ENCODE measurements at places on chromosomes 7 and 10.

- DNase-seq, result no peak
Observed at GRCh38 chr7:42831006-42831717, 80.7 kb downstream of the C7orf25 start.

DNA sequence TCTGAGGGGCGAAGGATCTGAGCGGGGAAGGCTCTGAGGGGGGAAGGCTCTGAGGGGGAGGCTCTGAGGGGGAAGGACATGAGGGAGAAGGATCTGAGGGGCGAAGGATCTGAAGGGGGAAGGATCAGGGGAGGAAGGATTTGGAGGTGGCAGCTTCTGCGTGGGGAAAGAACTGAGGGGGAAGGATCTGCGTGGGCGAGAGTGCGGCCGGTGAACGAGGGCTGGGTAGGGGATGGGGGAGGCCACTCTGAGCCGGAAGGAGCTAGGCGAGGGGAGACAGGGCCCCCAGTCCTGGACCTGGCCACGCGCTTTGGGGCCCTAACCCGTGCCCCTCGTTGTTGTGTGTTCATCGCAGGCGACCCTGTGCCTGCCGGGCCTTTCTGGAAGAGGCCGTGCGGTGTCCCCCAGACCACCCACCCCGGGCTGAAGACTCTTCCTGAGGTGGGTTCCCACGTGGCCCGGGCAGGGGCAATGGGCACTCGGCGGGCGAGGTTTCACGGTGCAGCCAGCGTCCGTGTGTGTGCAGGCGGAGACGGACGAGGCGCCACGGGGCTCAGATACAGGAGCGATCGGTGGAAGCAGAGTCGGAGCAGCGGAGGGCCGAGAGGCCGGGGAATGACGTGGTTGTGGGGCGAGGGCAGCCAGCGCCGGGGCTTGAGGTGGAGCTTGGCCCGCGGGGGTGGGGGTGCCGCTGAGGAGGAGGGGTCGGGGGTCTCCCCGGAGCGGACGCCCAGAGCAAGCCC, 2.0 kb downstream of the CALY start:
- DNase-seq, result no peak

DNA sequence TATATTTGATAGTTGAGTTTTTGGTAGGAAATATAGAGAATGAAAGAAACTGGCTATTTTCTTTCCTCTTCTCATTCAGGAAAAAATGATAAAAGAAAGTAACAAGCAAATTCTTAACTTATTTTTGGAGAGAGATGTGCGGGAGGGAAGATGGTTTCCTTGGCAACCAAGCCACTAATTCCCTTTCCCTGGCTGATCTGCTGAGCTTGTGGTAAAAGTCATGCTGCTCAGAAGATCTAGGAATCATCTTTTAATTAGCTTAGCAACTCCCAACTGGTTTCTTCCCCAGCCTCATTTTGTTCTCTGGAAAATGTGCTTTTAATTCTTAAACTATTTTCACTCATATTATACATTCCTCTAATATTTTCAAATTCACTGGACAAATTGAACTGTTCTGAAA, 11.8 kb downstream of the UROS start:
- no peak for DNase-seq

- DNase-seq, result no peak
Observed at GRCh38 chr7:149245244-149245643, 5.8 kb downstream of the ZNF212 start.

DNA sequence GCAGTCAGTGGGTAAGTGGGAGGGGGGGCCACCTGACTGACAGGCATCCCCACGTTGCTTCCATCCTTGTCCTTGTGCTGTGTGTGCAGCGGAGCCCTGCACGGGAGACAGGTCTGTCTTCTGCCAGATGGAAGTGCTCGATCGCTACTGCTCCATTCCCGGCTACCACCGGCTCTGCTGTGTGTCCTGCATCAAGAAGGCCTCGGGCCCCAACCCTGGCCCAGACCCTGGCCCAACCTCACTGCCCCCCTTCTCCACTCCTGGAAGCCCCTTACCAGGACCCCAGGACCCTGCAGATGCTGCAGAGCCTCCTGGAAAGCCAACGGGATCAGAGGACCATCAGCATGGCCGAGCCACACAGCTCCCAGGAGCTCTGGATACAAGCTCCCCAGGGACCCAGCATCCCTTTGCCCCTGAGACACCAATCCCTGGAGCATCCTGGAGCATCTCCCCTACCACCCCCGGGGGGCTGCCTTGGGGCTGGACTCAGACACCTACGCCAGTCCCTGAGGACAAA, 24.8 kb downstream of the TBATA start:
- no peak for DNase-seq

DNA sequence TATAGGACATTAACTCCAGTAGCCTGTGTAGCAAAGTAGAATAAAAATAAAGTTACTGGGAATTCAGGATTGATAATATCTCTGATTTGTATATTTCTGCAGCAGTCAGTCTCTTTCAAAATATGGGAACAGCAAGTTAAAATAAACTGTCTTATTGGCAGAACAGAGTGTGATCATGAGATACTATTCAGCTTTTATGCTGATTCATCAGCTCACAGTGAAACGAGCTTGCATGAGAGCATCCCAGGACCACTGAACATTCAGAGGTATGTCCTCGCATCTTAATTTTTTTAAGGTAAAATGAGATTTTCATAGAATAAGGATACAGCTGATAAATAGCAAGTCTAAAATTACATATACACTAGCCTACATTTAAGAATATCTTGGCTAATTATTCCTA, 282.5 kb upstream of the MYO3A start:
- no peak for DNase-seq

GRCh38 chr10:61159253-61159652, 215.3 kb upstream of the RHOBTB1 start:
- no peak for DNase-seq

GRCh38 chr7:15557186-15557585, 4.6 kb downstream of the AGMO start:
- DNase-seq, result no peak

GRCh38 chr10:32023264-32023663, 33.0 kb downstream of the KIF5B start:
- no peak for DNase-seq

GRCh38 chr10:89520706-89521105, 14.7 kb downstream of the SLC16A12 start:
- DNase-seq, result no peak

GRCh38 chr7:92761391-92762097, 74.8 kb downstream of the CDK6 start:
- DNase-seq, result no peak

- DNase-seq, result no peak
Observed at GRCh38 chr10:3124412-3125175, 48.0 kb downstream of the PITRM1 start.

DNA sequence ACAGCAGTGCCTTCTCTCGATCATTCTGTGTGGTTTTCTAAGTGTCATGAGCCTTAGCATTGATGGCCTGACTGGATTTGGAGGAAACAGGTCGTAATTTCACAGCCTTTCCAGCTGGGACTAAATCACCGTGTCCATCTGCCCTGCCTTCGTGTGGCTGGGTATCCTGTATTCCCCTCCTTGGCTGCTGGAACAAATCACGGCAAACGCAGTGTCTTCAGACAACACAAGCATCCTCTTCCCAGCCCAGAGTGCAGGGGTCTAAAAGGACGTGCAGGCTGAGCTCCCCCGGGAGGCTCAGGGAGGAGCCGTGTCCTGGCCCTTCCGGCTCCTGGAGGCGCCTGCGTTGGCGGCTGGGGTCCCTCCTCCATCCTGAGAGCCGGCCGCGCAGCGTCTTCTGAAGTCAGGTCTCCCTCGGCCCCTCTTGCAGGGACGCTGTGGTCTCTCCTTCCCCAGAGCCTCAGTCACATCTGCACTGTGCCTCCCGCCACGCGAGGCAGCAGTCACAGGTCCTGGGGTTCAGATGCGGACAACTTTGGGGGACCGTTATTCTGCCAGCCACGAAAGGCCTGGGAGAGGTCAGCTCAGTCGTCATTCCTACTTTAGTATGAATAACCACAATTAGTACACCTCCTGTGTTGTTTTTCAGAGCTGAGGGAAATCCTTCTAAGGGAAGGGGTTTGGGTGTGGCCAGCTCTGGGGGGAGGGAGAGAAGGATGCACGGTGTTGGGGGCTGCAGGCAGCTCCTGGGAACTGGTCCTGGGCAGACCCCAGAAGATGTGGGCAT, 41.1 kb downstream of the FAM20C start:
- DNase-seq, result no peak

- no peak for DNase-seq
Observed at GRCh38 chr10:125201791-125202622, 41.6 kb upstream of the CTBP2 start.

DNA sequence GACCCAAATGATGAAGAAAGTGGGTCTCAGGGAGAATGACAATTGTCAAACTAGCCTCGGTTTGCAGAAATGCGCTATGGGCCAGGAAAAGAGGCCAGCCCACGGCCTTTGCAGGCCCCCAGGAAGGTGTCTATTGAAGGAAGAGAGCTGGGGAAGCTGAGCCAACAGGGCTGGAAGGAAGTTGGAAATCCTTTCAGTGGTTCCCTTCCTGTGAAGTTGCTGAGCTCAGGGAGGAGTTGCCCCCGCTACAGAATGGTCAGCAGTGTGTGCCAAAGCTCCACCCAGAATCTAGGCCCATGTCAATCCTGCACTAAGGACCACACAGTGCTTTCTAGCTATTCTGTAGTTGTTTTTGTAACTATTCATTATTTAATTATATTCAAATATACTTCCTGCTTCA, 91.6 kb upstream of the ANLN start:
- no peak for DNase-seq

DNA sequence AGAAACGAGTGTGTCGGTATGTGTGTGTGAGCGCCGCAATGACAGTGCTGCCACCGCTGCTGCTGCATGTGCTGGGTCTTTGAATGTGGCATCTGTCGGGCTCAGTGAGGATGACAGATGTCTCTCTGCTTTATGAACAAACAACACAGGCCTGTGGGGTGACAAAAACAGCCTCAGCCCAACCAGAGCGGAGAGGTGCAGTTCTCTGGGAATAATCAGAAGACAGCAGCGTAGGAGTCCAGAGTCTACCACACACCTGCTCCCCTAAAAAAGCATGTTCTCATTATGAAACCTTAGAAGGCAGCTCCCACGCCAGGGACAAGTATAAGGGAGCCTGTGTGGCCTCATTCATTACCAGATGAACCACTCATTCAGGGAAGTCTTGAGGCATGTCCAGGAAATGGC, 278.3 kb downstream of the KCNMA1 start:
- DNase-seq, result no peak

- DNase-seq, result peak; percentile 20
Observed at GRCh38 chr7:104922182-104923009, 91.6 kb upstream of the KMT2E start.

GRCh38 chr7:87445897-87446296, 29.6 kb downstream of the ABCB4 start:
- DNase-seq, result no peak

DNA sequence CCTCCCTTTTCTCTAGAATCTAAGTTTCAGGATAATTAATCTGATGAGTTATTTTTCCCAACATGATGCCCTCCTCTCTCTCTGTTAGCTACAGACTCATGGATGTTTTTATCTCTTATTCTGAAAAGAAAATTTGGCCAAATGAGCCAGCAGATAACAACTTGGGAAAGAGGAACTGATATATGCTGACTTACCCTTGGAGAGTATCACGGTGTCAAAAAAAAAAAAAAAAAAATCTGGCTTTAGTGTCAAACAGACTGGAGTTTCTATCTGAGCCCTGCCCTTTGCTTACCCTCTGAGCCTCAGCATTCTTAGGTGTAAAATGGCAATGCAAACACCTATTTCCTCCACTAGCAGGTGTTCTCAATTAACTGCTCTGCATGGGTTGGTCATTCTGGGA, 190.4 kb downstream of the AHR start:
- no peak for DNase-seq

- DNase-seq, result peak; percentile 88
Observed at GRCh38 chr10:24463611-24464426, 254.9 kb downstream of the KIAA1217 start.

GRCh38 chr7:55567571-55567970, 4.7 kb downstream of the VOPP1 start:
- DNase-seq, result no peak

DNA sequence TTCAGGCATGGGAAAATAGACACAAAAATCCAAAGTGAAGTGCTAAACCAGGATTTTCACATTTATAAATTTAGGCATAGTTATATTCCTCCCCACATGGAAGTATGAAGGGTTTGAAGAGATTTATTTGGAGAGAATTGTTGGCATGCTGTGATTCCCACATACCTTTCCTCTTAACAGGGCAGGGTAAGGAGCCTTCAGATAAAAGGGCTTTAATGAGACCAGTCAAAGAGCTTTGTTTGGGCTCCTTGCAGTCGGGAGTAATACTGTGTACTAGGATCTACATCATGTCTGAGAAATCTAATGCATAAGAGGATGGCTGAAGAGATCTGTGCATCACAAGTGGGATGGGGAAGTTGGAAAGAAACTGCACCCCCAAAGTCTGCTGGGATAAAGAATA, 140.8 kb upstream of the PTN start:
- no peak for DNase-seq

DNA sequence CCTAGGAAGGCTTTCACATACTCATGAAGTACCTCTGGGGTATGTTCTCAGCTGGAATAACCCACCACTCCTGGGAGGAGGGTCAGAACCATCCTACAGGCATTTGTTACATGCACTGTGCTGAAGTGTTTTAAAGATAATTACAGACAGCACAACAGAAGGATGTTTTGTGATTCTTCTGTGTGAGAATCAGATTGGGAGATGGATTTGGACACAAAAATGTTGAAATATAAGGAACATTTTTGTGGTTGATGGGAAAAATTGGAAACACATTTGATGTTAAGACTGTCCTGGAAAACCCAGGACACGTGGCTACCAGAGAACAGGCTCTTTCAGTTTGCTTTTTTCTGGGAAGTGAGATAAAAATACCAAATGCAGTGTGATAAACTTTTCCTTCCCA, 61.4 kb downstream of the BICC1 start:
- DNase-seq, result no peak

- no peak for DNase-seq
Observed at GRCh38 chr10:103822107-103822716, 33.2 kb downstream of the SH3PXD2A start.

GRCh38 chr7:138785587-138786437, 12.0 kb upstream of the TMEM213 start:
- no peak for DNase-seq

GRCh38 chr10:50216894-50217293, 34.4 kb downstream of the ASAH2 start:
- DNase-seq, result no peak

DNA sequence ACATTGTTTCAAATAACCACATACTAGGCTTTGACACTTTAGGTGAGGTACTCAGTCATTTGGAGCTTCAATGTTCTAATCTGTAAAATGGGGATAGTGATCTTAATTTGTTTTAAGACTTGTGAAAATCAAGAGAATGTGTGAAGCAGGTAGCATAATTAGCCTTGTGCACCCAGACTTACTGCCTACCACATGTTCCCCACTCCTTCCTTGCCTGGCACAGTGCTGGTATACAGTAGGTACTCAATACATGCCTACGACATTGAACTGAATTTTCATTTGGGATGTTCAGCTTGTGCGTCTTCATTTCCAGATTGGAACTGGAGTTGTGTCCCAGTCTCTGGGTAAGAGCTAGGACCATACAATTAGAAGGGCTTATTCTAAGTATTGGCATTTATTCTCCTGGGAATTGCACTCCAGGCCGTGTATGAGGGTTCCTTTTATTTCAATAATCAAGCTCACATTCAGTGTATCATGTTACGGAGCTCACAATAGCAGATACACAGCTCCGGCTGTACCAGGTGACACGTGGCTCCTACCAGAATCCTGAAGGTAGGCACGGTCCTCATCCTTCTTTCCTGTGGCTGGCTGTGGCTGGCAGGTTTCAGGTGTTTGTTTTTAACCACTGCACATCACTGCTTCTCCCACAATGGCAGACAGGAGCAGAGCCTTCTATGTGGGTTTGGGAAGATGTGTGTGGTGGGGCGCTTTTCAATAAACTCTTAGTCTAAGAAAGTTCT, 109.4 kb upstream of the PDCD4 start:
- no peak for DNase-seq

Measured in AG04450 (cell line).